ENCODE measurements at places on chromosomes 5 and 9.

DNA sequence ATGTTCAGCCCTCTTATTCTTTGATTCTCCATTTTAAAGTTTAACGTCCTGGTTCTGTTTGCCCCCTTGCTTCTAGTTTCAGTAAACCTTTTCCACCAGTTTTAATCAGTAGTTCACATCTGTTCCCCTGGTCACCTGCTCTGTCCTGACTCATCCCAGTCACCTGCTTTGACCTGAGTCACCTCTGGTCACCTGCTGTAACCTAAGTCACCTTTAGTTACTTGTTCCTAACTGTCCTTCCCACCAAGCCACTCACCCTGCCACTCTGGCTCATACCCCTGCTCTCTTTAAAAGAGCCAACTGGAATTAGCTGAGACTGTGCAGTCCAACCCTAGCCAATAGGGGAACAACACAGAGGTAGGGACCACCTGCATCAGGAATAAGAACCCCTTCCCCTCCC, 43.0 kb downstream of the SEMA6A start:
- H3K27ac ChIP-seq, result no peak overlapping the region
- no peaks in the 10 kb centered on the region for H3K36me3 ChIP-seq
- DNase-seq, result no peak
- no peaks in the 10 kb centered on the region for H3K4me1 ChIP-seq
- H3K27me3 ChIP-seq, result peaks cover 5% of the 10 kb centered on the region

DNA sequence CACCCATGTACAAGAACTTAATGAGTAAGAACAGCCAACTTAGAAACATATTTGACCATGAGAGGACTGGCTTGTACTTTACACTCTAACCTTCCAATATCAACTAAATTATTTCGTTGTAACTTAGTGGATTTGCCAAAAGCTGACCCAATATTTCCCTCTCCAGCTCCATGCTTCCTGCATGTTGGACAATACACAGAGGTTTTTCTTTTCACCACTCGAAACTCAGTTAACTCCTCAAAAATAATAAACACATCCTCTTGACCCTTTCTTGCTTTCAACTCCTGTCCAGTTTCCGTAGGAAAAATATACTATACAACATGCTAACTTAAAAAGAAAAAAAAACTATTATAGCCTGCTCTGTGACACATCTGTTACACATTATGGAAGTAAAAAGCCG, 188.9 kb downstream of the MPDZ start:
- H3K36me3 ChIP-seq, result no peaks in the 10 kb centered on the region
- H3K4me1 ChIP-seq, result no peaks in the 10 kb centered on the region
- DNase-seq, result no peak

- peaks cover 15% of the 10 kb centered on the region for H3K27me3 ChIP-seq
- no peaks in the 10 kb centered on the region for H3K36me3 ChIP-seq
Measured at GRCh38 chr9:131114084-131114535, 11.3 kb upstream of the NUP214 start.

DNA sequence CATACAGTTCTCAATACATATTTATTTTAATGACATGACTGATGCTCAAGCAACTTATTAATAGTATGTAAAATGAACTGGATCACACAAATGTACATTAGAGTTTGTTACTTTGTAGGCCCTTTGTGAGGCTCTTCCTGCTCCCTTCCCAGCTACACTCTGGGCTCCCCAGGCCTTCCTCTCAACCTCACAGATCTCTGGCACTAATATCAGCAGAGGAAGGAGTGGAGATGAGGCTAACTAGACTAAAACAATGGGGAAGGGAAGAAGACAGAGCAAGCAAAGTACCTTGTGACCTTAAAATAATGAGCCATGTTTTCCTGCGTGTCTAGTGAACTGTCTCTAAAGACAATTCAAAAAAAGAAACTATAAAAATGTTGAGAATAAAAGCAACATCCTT, 30.3 kb upstream of the TEK start:
- H3K4me1 ChIP-seq, result no peaks in the 10 kb centered on the region
- no peak overlapping the region for H3K4me3 ChIP-seq

All from T-helper 17 cell (primary cell).